ENCODE measurements at places on chromosomes 2 and 18. TPM values are rescaled to one million over a fixed set of nuclear protein-coding genes. Genes with fewer than 3 reads are reported as not detected.

DNA sequence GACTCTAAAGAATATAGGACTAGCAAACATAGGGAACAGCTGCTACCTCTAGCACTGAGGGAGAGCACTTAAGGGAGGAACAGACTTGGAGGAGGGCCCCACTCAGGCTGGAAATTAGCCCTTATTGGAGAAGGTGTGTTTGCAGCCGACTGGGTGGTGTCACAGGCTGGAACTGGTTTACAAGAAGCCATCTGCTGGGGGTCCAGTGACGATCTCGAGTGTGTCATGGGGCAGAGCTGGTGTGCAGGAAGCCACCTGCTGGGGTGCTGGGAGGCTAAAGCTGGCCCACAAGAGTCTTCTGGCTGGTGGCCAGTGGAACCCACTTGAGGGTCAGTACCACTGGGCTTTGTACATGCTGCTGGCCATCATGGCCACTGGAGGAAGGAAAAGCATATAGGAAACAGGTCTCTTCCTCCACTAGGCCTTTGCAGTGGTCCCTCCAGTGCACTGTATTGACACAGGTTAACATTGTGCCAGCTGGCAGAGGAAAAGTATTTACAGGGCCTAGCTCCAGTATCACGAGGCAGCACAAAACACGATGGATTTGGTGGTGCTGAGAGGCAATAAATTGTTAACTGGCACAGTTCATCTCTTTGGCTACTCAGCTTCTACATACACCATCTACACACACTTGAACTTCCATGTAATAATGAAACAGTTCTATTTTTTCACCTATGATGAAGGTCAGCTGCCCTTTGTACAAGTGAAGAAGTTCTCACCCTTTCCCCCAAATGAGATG lies 43.6 kb downstream of the MAP3K20 start:
- no peak for DNase-seq

GRCh38 chr2:181164699-181165098 lies 184.3 kb downstream of the UBE2E3 start:
- no peak for DNase-seq

Gene ACOXL
- 4.7 TPM for polyA plus RNA-seq

DNA sequence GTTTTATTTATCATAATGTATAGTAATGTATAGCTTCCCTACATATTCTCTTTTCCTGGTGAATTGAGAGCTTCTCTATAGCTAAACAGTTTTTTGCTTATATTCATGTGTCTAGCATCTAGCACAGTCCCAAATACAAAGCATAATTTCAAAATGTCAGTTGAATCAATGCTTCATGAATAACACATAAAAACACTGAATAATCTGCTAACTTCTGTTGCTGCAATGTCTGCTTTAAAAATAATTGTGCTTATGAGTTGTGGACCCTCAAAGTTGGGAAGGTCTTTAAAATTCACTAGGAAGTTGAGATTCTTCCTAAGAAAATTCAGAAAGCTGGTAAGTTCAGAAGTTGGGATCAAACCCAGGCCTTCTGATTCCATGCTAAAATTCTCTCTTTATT lies 600.9 kb upstream of the FAM98A start:
- no peak for DNase-seq

GRCh38 chr2:112722816-112723546 lies 2.2 kb downstream of the NT5DC4 start:
- DNase-seq, result no peak

DNA sequence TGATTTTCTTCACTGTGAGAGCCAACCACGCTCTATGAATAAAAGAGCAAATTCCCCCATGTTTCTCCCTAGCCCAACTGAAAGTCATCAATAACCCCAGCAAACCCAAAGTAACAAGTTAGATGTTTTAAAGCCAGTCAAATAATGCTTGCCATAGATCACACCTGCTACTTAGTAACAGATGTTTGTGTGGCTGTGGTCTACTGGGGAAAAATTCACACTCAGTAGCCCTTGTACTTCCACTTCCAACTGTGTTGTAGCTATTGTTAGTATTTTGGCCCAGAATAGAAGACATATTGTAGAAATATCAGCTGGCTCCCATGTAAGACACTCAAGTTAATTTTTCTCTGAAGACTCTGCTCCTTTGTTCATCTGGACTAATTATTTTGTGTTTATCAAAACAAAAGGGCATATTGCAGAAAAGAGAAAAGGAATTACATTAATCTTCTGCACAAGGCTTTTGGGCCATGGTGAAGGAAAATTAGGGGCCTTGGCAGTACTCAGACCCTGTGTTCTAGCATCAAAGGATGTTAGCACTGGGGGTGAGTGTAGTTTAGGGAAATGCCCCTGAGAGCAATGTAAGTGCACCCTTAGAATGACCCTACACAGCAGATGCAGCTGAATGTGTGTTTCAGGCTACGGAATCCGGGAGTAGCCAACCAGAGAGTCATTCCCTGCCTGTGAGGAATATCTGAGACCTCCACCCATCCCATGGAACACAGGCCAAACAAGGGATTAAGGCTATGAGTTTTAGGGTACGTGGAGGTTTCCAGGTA lies 521.9 kb downstream of the EPHA4 start:
- DNase-seq, result no peak

Data from left lung (tissue), 14 donors.